ENCODE measurements at places on chromosomes 13 and 19.
A peak's percentile ranks its signal among the peaks of the same experiment; 100 is the strongest.

- no peak for DNase-seq
Measured at GRCh38 chr19:42207767-42208271, 9.7 kb downstream of the DEDD2 start.

DNA sequence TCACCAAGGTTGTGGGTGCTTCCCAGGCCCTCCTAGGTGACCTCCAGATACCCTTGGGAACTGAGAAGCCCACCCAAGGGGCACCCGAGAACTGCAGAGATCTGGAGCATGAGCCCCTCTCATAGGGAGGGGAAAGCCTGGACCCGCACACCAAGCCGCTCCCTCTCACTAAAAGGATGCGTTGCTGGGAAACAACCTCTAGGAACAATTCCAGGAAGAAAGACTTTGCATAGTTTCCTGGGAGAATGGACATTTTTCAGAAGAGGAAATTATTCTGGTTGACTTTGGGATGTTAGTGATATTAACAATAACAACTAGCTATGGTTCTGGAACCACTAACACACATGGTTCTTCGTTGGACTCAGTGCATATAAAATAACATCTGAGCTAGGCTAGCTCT lies 64.6 kb downstream of the SLC7A1 start:
- DNase-seq = no peak

DNA sequence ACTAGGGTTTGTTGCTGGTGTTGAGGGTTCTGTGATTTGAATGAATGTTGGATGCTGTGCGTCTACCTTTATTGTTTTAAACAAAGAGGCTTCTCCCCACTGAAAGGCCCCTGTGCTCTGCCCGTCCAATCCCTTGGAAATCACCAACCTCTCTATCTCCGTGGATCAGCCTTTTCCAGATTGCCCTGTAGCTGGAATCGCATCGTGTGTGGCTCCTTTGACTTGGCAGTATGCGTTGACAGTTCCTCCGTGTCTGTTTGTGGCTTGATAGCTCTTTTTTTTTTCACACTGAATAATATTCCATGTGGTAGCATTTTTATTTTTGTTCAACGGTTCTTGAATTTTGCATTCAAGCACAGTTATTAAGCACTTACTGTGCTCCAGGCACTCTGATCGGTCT lies 23.2 kb downstream of the UBXN6 start:
- no peak for DNase-seq

- DNase-seq = peak; percentile 74
Measured at GRCh38 chr19:55253842-55254624, 4.8 kb downstream of the PPP6R1 start.

DNA sequence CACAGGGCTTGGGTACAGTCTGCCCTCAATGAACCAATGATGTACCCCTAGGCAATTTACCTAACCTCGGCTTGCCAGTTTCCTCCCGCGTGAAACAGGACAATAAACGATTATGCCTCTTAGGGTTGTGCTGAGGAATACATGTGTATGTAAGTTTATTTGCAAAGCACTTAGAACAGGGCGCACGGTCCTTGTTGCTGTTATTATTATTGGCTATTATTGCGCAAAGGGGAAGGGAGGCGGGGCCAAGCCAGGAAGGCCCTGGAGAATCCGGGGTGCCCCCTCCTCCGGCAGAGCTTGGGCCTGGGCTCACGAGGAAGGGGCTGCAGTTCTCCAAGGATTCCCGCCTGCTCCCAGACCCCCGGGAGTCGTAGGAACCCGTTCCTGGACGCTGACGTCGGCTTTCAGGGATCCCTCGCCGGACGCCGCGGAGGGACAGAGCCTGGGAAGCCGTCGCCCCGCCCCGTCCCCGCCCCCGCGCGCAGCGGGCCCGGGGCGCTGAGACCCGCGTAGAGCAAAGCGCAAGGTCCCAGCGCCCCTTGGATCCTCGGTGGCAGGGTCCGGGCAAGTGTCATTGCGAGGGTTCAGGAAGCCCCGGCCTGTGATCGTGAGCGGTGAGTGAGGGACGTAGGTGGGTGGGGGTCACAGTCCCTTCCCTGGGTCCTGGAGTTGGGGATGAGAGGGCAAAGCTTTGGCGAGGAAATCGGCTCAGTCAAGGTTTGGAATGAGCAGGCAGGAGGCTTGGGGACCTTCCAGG lies at the start of gene TMEM91:
Gene TMEM91 (plus strand): TSS at position 293 of the 757 bp plus-strand sequence. CDS start 1,777 bp downstream, outside the sequence.
- peak; percentile 35 for DNase-seq

DNA sequence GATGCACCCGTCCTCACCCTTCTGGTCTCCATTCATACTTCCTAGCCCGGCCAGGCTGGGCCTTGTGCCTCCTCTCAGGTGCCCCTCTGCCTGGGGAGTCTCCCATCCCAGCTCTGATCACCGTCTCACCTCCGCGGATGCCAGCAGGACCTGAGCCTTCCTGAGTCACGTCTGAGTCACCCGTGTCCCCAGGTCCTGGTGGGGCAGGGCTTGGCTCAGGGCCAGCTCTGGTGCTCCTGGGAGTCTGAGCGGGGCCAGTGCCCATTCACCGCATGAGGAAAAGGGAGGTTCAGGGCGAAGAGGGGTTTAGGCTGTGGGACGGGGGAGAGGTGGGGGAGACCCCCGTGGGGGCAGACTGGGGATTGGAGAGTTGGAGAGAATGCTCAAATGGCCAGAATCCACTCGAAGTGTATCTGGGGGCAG lies 593 bp downstream of the ATP8B3 start:
- no peak for DNase-seq

- DNase-seq = no peak
Measured at GRCh38 chr13:24539500-24540165, 27.1 kb upstream of the PARP4 start.

DNA sequence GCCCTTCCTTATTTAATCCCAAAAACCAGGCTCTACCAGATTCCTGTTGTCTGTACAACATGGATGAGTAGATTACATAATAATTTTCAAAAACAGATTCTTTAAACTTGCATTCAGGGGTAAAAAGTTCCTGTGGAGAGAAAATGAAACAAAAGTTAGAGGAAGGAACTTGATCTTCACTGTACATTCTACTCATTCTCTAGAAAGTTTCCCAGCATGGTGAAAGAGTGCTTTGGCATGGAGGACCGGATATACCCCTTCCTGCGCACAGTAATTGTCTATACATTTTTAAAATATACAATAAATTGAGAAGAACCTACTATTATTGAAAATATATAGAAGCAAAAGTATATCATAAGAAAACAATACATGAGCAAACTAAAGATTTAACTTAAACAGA lies 274.2 kb downstream of the ITGBL1 start:
- DNase-seq = no peak

- no peak for DNase-seq
Measured at GRCh38 chr13:46160471-46161066, 21.4 kb downstream of the LCP1 start.

DNA sequence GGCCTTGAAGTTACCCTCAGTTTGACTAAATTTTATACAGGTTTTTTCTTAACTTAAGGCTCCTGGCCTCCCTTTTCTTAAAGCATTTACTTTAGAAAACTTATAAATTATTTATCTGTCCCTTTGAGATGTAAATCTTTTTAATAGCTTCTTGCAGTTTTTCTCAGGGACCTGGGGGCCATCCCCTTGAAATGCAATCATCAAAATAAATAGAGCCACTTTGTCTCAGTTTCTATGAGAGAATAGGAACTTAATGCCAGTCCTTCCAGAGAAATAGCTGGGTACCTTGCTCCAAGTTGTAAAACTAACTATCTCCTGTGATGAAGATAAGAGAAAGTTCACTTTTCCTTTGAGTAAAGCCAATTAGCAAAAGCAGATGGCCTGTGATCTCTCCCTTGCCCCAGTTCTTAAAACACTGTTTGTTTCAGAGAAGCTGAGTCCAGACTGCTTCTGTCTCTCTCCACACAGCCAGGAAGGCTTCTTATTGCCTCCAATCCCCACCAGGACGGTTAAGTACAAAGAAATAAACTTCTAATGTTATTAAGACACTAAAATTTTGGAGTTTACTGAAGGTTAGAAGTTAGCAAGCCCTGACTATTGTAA lies 913.1 kb downstream of the OLFM4 start:
- DNase-seq = no peak

GRCh38 chr19:28485292-28485691 lies 727.7 kb downstream of the UQCRFS1 start:
- DNase-seq = peak; percentile 15

- no peak for DNase-seq
Measured at GRCh38 chr13:48476215-48476614, 56.7 kb downstream of the RCBTB2 start.

- no peak for DNase-seq
Measured at GRCh38 chr13:49410477-49410876, 33.4 kb downstream of the CAB39L start.

DNA sequence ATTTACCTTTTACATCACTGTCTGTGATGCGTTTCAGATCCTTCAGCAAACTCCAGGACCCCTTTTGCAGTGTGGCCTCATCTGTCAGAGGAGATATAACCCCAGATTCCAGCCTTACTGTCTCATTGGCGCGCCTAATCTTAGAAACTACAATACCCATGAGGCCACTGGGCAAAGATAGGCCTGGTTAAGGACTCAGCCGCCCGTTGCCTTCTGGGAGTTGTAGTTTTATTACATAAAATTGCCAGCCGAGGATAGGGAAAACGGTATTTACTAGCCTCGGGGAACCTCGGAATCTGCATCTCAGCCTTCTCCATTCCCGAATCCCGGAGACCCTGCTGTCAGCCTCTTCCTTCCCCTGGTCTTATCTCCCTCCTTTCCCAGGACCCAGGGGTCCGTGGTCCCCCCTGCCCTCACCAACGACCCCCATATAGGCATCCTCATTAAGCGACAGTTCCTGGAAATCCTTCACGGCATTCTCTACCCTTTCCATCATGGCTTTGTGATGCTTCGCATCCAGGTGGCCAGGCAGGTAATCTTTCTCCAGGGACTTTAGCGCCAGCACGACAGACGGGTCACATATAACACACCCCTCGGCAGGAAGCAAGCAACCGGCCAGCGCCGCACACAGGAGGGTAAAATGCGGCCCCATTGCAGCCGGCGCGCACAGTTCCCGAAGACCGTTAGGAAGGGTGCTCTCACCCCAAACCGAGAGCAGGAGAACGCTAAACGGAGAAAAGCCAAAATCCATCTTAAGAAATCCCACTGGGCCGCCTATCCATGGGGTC lies 1.3 kb downstream of the IZUMO1 start:
- peak; percentile 78 for DNase-seq

GRCh38 chr13:110590577-110590976 lies 24.8 kb upstream of the NAXD start:
- DNase-seq = no peak

DNA sequence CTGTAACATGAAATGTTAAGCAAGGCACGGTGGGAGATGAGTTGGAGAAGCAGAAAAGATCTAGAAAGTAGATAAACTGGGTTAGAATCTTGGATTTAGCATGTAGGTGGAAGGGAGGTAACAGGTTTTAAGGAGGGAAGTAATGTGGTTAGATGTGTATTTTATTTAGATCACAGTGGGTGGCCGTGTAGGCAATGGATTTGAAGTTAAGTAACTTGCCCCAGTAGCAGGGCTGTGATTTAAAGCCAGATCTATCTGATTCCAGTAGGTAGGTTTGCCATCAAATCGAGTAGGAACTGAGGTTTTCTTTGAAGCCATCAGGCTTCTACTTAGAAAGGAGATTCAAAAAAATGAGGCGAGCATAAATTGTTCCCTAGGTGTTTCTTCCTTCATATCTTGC lies 50.6 kb upstream of the IL17D start:
- no peak for DNase-seq

DNA sequence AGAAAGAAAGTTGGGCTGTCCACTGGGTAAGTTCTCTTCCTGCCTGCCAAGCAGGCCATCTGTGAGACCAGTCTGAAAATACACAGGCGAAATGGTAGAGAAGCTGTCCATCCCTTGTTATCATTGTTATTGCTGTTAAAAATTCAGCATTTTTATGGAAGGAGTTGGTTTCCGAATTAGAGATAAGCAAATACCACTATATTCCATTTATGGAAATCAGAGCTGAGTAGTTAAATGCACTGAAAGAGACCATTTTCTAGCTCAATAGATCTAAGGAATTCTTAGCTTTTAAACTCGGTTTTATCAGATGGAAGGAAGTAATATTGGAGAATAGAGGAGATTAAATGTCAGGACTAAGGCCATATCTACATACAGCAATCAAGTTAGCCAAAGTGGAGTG lies 40.7 kb downstream of the MZT1 start:
- no peak for DNase-seq

DNA sequence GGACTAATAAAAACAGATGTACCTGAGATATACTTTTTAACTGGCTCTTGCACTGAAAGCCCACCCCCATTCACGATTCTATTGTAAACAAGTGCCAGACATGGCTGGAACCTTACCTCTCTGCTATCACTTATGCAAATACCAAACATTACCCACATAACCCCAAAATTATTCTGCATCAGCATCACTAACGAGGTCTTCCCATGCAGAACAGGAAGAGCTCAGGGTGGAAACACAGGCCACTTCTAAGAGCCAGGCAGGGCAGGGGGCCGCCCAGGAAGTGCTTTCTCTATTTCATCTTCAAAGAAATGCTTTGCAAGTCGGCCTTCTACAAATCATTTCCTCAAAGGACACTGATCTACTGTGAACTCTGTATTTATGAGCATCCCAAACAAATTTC lies 7.3 kb downstream of the IRS2 start:
- peak; percentile 29 for DNase-seq

DNA sequence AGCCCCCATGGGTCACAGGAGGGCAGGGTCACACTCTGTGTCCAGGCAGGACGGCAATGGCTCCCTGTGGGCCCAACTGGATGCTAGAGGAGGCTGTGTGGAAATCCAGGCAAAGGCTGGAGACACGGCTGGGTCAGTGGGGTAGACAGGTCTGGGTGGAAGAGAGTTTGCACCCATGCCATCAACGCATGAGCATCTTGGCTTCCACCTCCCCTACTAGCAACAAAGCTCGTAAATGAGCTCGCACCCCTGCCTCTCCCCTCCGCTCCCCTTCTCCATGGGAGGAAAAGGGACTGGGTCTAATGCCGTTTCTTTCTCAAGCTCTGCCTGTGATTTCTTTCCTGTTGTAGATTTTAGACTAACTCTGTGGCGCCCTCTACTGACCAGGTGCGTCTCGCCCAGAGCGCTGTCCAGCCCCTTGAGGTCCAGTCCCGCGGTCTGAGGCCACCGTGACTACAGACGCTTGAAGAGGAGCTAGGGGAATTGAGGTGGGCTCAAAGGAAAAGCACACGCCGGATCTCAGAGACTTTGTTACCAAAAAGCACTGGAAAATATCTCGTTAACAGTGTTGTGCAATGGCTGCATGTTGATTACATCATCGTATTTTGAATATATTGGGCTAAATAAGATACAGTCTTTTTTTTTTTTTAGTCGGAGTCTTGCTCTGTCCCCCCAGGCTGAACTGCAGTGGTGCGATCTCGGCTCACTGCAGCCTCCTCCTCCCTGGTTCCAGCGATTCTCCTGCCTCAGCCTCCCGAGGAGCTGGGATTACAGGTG lies 50.7 kb upstream of the USP29 start:
- no peak for DNase-seq
